Cardiac fibroblast (primary cell): ENCODE measurements at places on chromosomes 16 and 17.

GRCh38 chr17:78127239-78127887 lies 1.2 kb downstream of the TMC6 start:
- no peak for DNase-seq

DNA sequence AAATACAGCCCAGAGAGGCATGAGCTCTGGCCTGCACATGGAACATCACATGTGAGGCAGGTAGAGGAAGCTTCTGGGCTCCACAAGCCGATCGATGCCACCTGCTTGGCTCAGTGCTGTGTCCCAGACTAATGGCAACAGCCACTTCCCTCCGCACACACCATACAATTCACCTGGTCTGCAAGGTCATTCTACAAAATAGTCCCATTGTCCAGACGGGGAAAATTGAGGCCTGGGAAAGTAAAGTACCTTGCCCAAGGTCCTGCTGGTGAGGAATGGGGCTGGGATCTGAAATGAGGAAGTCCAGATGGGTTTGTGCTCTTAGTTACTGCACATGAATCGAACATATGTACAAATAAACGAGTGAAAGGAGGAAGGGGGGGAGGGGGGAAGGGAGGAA lies 88.0 kb downstream of the LITAF start:
- DNase-seq, result no peak

DNA sequence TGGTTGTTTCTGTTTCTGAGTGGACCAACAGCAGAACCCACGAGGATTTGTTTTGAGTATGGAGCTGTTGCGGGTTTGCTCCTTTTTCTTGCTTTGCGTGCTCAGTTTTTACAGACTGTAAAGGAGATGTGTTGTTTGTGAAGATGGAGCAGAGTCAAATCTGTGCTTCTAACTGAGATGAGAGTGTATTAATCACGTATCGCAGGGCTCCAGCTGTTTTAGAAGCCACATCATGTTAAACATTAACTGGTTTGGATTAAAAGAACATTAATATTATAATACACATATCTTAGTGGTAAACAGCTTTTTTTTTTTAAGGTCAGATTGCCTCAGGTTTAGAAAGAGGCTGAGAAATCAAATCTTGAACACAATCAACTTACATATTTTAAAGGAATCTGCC lies 69.4 kb downstream of the YPEL2 start:
- no peak for DNase-seq

- DNase-seq, result peak; percentile 16
These were observed 69.8 kb downstream of the SHISA9 start for GRCh38 chr16:12971241-12971640.

DNA sequence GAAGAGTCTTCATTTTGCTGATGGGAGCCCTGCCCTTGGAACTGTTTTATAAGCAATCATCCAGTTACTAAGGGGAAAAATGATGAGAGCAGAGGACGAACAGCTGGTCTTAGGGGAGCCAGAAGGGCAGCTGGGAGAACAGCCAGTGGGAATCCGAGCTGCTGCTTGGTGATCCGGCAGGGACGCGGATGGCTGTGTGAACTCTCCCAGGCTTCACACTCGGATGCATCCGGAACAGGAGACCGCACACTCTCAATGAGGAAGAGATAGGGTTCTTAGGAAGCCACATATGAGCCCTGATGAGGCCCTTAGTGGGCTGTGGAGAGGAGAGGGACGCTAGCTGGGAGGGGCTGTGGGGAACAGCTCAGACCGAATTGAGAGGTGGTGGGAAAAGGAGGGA lies 5.0 kb upstream of the CACNG5 start:
- no peak for DNase-seq

- no peak for DNase-seq
These were observed 18.5 kb upstream of the SOX9 start for GRCh38 chr17:72102366-72102765.

DNA sequence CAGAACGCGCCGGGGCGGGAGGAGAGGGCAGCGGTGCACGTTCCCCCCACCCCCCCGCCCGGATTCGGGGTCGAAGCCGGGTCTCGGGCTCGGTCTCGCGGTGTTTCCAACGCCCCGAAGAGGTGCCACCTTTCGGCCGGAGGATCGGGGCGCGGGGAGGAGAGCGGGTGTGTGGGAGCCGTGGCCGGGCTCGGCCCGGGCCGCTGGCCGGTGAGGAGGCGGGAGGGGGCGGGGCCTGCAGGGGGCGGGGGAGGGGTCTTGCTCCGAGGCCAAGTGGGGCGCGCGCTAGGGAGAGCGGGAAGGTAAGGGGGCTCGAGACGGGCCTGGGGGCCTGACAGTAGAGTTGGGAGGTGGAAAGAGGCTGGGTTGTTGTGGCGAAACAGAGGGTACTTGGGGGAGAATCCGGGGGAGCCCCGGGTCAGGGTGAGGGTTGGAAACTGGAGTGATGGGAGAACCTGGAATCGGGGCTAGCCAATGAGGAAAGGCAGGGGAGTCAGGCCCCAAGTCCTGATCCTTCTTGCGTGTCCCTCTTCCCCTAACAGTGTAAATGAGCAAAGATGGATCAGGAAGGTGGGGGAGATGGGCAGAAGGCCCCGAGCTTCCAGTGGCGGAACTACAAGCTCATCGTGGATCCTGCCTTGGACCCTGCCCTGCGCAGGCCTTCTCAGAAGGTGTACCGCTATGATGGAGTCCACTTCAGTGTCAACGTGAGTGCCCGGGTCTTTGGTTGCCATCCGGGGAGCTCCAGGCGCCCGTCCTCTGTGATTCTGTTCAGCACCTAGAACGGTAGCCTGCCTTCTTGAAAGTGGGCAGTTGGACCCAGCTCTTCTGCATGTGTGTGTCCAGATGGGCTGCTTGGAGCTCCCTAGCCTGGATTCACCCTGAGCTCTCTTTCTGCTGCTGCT lies 873 bp downstream of the SETD1A start:
- peak; percentile 42 for DNase-seq

DNA sequence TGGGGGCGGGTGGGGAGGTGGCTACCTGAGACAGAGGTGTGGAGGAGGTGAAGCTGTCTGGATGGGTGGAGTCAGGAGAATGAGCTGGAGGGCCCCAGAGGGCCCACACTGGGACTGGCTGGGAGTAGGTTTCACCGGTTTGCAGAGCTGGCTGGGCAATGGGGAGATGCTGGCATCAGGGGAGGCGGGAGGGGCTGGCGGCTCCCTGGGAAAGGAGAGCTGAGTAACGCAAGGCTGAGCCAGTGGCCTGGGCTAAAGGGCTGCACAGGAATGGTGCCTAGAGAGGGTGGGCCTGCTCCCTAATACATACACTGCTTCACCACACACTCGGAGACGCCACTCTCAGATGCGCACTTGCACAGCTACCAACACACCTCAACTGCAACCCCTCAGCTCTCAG lies 12.4 kb downstream of the P3H4 start:
- no peak for DNase-seq

DNA sequence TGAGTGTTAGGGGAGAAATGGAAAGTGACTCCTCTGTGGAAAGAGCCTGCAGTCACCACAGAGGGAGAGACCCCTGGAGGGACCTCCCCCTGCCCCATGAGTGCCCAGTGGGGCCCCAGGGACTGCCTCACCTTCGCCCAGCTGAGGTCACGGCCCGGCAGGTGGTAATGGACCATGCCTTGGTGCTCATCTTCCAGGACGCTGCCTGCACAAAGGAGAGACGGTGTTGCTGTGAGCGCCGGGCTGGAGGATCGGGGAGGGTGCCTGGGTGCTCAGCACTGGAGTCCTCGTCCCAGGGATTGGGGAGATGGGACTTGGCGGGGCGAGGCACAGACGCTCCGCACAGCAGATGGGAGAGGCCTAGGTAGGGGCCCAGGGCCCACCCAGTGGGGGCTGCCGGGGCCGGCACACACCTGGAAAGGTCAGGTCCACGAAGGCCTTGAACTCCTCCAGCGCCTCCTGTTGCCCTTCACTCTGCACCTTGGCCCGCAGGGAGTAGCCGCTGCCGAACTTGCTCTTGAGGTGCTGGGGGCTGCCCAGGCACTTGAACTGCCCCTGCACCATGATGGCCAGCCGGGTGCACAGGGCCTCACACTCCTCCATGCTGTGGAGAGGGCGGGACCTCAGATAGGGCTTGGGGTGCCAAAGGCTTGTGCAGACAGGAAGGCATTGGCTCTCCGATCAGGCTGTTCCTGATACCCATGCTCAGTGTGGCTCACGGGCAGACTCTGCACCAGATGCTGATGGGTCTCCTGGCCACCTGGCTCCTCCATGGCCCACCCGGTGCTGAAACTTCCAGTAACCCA lies 9.7 kb upstream of the RNPS1 start:
- DNase-seq, result no peak
